Osteoblast (primary cell): ENCODE measurements at places on chromosomes 5 and 9.

- peak; percentile 95 for DNase-seq
These were observed 52.4 kb downstream of the MELK start for GRCh38 chr9:36625006-36625615.

- DNase-seq: no peak
These were observed 1.5 kb upstream of the DTWD2 start for GRCh38 chr5:118989816-118990215.

DNA sequence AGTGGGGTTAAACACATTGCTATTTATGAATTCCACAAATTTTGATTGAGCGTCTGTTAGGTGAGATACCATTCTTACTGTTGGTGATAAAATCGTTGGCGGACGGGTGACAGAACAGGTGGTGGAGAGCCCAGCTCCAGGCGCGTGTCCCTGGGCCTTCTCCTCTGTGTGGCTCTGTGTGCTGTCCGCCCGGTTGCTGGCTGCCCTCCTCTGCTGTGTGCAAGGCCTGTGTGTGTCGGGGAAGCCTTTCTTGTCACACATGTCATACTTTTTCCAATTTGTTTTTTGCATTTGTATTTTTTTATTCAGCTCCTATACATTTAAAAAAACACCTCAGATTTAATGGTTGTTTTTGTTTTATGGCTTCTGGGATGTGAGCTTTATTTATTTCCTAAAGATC, 33.9 kb downstream of the TENT4A start:
- DNase-seq: no peak

GRCh38 chr9:100848726-100849125, 179.8 kb upstream of the PLPPR1 start:
- DNase-seq: no peak

GRCh38 chr9:133558191-133559126, 24.0 kb downstream of the ADAMTSL2 start:
- DNase-seq: peak; percentile 99

- no peak for DNase-seq
These were observed 1236.6 kb downstream of the MAT2B start for GRCh38 chr5:164742025-164742424.

GRCh38 chr5:173625673-173626504, 9.4 kb upstream of the BOD1 start:
- peak; percentile 58 for DNase-seq

DNA sequence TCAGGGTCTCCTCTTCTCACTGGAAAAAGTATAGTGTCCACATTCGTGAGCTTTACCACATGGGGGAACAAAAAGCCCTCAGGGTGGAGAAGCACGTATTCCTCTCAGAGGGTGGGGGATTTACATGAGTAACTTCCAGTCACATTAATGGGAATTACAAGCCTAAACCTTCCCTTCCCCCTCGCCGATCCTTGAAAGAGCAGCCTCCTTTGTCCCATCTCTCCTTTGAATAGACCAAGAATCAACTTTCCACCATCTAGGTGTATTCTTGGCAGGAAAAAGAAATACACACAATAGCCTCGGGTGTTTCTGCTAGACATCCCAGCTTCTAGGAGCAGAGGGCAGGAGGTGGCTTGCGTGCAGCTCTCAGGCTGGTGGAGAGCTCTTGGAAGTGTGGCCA, 144.4 kb downstream of the ZNF462 start:
- no peak for DNase-seq

- no peak for DNase-seq
These were observed 192.8 kb downstream of the MED10 start for GRCh38 chr5:6185574-6185973.

GRCh38 chr5:126753227-126753626, 23.7 kb upstream of the LMNB1 start:
- no peak for DNase-seq
